Stimulated activated CD4-positive, alpha-beta T cell treated with anti-CD3 and anti-CD28 coated beads, Interleukin-4, amount 100 ng/mL, for 4 hours (primary cell): ENCODE measurements at places on chromosomes 6 and 20.
A peak's percentile ranks its signal among the peaks of the same experiment; 100 is the strongest.

DNA sequence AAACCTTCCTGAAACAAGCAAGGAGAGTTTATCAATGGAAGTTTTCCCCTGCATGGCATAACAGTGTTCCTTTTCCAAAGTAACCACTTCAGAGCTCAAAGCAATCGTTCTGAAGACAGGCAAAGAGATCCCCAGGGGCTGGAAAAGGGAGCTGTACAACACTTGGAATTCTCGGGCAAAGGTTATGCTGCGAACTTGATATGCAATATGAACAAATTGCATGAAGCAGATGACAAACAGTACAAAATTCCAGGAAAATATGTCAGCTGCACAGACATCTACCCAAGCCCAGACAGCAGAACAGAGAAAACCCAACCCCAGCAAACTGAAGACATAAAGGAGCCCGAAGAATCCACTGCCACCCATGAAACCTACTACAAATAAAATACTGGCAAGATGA is 18.4 kb downstream of the POPDC3 start:
- no peak for DNase-seq

DNA sequence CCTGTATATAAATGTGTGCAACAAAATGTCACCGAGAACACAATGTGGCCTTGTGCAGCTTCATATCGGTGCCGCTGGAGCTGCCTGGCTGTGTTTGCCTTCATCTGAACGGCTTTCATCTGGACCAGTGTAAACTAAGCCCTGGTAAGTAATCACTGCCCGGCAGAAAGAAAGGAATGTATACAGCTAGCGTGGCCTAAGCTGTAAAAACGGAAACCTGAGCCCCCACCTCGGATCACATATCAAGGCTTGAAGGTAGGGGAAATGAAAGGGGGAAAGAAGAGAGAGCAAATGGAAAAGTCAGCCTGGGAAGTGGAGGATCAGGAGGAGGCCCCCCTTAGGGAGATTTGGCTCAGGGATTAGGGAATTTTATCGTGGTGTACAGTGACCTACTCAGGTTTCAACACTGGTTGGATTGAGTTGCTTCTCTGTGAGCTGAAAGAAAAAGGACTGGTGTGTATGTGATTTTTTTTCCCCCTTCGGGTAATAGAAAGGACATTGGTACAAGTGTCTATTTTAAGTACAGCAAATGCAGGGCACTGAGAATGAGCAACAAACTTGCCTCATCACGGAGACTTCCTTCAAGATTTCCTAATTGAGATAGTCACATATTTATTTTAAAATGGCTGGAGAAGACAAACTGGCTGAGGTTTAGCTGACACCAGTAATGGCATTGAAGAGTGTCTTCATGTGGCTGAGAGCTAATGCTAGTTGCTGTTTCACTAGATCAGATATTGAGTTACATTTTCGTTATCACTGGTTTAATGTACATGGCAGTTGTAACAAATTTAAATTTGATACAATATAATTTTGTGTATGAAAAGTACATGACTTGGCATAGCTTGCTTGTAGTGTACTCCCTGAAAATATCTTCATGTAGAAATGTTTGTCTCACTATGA is 3.5 kb downstream of the SOBP start:
- DNase-seq, result no peak

- DNase-seq, result no peak
These were observed 69.6 kb downstream of the DNAH8 start for GRCh38 chr6:38784506-38785235.

DNA sequence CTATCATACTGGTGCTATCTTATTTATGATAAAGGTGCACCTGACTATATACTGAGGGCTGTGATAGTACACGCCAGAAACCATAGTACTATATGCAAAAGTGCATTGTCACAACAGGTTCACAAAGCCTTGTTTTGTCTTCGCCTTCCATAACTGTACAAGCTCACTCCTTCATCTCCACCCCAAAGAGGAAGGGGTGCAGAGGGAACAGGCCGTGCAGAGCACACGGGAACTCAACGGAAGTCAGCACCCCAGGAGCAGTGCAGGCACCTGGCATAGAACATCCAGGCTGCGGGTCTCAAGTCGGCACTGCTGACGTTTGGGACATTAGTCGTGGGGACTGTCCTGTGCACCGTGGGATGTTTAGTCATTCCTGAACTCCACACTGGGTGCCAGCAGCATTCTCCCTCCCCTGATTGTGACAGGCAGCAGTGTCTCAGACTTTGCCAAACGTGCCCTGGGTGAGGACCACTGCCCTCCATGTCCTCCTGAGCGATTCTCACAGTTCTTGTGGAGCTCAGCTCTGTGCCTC is 99.7 kb downstream of the PXDC1 start:
- no peak for DNase-seq

DNA sequence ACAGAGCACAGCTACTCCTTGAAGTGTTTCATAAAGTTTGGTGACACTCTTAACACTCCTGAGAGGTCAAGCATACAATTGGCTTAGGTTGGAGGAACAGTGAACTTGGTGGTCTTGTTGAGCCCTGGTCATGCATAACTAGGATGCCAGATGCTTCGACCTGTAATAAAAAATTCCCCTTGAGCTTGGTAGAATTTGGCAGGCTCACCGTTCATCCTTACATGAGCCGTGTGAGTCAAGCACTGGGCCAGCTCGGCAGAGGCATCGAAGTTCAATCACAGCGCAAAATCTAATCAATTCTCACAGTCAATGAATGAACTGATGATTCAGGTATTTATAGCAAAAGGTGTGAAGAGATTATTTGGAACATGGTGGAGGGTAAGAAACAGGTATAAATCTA is 33.7 kb downstream of the CYP24A1 start:
- no peak for DNase-seq

DNA sequence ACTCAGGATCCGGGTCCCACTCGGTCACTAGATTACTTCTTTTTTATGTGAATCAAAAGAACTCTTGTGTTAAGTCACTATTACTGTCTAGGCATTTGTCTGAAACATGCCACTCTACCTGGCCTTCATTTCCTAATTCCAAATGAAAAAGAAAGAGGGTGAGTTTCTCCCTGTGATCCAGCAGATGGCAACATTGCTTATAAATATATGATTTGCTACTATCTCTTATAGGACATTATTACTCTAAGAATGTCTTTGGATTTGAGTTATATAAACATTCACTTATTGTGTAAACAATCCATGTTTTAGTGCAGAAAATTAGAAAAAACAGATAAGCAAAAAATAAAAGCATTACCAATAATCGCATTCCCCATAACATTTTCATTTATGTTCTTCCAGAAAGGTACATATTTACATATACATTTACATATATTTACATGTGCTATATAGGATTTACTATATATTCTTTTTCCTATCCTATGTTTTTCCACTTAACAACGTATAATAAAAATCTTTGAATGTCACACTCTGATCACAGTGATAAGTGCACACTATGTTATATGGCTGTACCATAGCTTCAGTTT is 66.9 kb downstream of the FAXC start:
- no peak for DNase-seq

GRCh38 chr6:49776444-49776843 is 10.6 kb downstream of the PGK2 start:
- DNase-seq, result no peak

DNA sequence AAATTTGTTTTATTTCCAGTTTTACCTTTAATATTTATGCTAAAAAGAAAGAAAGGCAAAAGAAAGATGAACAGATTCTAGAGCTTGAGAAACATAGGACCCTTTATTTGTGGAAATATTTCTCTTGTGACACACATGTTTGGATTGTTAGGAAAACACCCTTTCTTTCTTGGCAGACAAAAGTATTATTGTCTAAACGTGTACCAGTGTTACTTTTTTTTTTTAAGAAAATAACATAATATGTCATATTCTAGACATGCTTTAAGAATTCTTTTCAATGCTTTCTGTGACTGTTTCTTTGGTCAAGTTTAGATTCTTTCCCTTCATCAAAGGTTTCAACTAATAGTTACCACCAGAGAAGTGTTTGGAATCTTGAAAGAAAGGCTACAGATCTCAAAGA is 183.4 kb upstream of the CNR1 start:
- DNase-seq, result no peak

- no peak for DNase-seq
These were observed 36.6 kb downstream of the ABHD12 start for GRCh38 chr20:25353747-25354705.

DNA sequence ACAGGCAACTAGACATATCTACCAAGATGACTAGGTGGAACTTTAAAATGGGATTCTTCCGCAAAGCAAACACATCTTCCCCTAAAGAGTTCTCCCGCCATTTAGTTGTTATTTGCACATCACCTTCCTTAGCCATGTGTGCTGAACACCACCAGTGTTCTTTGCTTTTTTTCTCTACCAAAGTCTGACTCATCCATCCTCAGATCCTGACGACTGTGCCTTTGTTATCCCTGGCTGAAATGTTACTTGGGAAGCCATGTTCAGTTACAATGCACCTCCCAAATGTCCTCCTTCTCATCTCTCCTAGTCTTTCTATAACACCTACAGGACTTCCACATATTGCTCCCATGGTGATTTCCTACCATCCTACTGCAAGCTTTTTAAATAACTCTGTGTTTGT is 593.5 kb upstream of the ARID1B start:
- no peak for DNase-seq

GRCh38 chr6:46095251-46095650 is 34.5 kb upstream of the ENPP4 start:
- DNase-seq, result no peak

GRCh38 chr6:118546164-118546879 is 1.8 kb upstream of the PLN start:
- no peak for DNase-seq

- DNase-seq, result no peak
These were observed 454.1 kb upstream of the NOX3 start for GRCh38 chr6:155909710-155910109.

GRCh38 chr6:40627316-40627715 is 40.2 kb upstream of the LRFN2 start:
- no peak for DNase-seq

DNA sequence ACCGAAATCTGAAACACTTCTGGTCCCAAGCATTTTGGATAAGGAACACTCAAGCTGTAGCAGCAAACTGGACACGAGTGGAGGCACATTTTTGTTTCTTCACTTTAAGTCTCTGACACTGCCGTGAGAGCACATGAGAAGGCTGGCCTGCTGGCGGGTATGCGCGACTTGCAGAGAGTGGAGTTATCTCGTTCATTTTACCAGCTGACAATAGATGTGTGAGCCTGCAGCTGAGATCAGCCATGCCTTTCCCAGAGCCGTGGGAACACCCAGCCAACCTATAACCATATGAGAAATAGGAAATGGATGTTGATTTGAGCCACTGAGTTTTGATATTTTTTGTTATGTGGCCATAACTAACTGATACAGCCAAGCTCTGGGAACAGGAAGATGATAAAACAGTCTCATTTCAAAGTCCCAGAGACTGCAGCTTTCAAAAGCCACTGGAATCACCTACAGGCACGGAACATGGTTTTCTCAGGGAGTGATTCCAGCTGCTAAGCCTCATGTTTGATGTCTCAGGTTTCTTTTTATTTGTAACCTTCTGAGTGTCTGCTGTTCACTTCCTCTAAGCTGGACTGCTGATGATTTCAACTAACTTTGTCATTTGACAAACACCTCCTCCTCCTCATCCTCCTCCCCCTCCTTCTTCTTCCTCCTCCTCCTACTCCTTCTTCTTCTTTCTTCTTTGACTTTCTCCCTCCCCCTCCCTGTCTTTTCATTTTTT is 28.6 kb upstream of the LAMP5 start:
- DNase-seq, result no peak

DNA sequence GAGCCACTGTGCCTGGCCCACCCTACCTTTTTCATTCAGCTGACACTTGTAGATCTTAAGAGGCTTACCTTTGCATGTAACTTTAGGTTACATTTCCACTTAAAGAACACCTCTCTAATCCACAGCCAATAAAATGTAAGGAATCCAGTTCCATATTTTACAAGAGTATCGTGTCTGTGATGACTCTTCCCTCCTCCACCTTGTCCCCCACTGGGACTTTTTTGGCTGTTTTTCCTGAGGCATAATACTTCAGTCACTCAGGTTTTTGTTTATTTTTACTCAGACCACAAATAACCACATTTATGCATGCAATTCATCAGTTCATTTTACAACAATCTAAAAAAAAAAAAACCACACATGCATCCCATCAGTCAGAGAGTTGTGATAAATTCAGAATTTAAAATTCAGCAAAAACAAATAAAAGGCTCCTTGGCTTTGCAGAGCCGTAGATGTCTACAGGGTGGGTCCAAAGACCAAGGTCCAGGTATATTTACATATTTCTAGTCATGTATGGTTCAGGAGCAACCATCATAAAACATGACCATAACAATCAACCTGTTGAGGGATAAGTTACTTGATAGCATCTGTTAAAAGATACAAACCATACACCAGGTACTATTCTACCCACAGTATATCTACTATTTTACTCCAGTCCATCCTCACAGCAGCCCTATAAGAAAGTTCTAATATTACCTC is 9.9 kb downstream of the ATXN1 start:
- no peak for DNase-seq

DNA sequence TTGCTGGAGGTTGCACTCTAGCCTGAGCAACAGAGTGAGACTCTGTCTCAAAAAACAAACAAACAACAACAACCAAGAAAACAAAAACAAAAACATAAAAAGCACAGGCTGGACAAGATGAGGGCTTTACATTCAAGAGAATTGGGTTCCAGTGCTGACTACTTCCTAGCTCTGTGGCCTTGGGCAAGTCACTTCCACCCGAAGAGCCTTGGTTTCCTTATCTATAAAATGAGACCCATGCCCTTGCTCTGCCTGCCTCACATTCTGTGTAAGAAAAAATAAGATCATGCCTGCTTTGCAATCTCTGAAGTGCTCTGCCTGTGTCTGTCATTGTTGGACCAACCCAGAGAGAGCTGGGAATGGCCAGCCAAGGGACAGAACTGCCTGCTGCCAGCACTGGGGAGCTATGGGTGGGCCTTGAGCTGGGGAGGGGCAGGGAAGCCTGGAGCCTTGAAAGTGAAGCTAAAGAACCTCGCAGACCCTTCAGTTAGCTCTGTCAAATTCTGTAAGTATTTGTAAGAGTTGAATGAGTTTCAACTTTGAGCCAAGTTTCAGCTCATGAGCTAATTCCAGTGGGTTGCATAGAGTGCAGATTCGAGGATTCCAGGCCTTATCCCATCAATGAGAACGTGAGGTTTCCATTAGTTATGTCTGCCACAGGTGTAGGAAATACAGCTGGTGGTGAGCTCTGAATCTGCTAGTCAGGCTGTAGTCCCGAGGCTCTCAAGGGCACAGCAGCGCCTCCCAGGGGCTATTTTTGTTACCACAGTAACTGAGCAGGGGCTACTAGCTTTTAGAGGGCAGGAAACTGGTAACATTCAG is 93.2 kb downstream of the DLGAP4 start:
- peak; percentile 5 for DNase-seq

DNA sequence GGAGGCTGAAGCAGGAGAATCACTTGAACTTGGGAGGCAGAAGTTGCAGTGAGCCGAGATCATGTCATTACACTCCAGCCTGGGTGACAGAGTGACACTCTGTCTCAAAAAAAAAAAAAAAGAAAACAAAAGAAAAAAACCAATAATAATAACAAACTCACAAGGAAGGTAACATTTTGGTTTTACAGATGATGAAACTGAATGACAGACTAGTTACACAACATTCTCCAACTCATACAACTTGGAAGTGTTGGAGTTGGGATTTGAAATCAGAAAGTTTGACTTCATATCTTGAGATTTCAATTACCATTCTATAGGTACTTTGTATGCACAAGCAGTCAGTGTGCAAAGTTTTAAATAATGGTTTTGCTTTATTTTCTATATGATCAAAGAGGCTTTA is 10.2 kb downstream of the TPD52L1 start:
- DNase-seq, result no peak
